Retinal pigment epithelial cell (primary cell): ENCODE measurements at places on chromosomes 7 and 10.

DNA sequence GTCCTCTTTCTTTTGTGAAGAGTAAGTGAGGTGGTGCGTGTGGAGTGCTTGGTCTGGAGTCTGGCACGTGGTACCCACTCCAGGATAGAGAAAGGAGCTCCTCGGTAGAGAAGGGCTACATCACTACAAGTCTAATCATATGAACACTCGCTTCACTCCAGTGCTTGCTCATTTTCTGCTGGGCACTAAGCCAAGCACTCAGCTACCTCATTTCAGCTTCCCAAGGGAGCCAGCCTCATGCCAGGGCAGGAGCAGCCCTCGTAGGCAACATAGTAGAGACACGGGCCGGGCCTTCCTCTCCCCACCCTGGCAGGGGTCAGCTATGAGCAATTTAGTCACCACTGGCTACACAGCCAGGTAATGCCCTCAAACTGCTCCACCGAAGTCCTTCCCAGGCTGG, 11.4 kb upstream of the HSPA12A start:
- DNase-seq = no peak

GRCh38 chr10:101565936-101566332, 22.1 kb downstream of the POLL start:
- DNase-seq = no peak

GRCh38 chr10:68897336-68897741, 3.8 kb upstream of the DDX50 start:
- no peak for DNase-seq

GRCh38 chr7:142791502-142791901, 20.7 kb downstream of the PRSS2 start:
- no peak for DNase-seq
